Stimulated activated CD4-positive, alpha-beta T cell treated with anti-CD3 and anti-CD28 coated beads, Interleukin-15, amount 100 ng/mL, for 1 hour (primary cell): ENCODE measurements at places on chromosomes 2 and 18.

- no peak for DNase-seq
These were observed 251.3 kb downstream of the PLCL1 start for GRCh38 chr2:198055716-198056115.

DNA sequence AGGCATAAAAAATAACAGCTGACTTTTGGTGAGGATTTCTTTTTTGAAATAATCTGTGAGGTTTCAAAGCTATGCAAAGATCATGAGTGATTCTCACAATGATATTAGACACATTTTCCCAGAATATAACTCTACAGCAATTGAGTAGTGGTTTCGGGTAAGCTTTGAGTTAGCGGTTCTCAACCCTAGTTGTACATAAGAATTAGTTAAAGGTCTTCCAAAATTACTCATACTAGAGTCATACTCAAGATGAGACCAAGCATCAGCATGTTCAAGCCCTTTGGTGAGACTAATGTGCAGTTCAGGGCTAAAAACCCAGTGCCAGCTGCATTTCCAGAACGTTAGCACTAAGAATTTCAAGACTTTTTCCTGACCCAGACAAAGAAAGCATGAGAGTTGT lies 31.1 kb downstream of the DSG4 start:
- DNase-seq: no peak

DNA sequence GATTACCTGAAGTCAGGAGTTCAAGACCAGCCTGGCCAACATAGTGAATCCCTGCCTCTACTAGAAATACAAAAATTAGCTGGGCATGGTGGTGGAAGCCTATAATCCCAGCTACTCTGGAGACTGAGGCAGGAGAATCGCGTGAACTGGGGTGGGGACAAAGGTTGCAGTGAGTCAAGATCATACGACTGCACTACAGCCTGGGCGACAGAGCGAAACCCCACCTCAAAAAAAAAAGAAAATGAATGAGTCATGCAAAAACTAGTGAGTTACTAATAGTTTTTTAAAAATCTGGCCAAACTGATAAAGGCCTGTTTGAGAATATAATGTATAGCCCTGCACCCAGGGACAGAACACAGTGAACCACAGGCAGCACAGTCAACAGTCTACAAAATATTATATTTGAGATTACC lies 17.5 kb downstream of the AFG3L2 start:
- DNase-seq: no peak

DNA sequence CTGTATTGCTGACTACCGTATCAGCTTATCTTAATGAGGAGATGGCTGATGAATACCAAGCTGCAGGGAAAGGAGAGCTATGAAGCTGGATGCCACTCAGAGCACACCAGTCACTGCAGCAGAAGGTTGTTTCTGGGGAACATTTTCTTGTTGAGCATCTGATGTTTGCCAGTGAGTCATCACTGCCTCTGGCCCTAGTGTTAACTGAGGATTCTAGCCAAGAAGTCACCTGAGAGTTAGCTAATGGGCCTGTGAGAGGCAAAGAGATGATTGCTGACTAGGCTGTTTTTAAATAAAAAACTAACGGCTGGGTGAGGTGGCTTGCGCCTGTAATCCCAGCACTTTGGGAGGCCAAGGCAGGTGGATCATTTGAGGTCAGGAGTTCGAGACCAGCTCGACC lies 37.9 kb downstream of the CCDC150 start:
- no peak for DNase-seq

GRCh38 chr2:53740170-53740569 lies 27.4 kb upstream of the CHAC2 start:
- no peak for DNase-seq

DNA sequence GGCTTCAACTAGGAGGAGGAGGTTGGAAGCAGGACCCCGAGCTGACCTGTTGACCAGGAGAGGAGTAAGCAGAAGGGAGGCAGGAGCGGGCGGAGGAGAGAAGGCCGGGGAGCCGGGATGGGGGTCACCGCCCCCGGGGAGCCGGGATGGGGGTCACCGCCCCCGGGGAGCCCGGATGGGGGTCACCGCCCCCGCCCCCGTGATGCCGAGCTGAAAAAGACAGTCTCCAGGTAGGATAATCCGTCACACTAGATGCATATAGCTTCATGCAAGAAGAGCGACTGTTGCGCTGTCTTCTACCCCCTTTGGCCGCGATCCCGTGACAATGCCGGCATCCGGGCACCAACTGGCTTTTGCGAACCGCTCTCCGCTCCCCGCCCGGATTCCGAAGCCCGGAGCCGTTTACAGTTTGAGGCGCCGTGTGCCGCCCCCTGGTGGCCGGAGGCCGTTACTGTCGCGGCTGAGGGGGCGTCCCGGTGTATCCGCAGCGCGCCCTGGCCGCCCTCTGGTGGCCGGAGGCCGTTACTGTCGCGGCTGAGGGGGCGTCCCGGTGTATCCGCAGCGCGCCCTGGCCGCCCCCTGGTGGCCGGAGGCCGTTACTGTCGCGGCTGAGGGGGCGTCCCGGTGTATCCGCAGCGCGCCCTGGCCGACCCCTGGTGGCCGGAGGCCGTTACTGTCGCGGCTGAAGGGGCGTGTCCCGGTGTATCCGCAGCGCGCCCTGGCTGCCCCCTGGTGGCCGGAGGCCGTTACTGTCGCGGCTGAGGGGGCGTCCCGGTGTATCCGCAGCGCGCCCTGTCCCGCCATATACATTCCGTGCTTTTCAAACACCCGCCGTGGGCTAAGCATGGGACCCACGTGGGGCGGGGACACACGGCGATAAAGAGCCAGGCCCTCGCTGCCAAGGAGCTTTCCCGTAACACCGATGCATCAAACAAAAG lies 89.6 kb downstream of the ACTR3 start:
- DNase-seq: peak; percentile 53

DNA sequence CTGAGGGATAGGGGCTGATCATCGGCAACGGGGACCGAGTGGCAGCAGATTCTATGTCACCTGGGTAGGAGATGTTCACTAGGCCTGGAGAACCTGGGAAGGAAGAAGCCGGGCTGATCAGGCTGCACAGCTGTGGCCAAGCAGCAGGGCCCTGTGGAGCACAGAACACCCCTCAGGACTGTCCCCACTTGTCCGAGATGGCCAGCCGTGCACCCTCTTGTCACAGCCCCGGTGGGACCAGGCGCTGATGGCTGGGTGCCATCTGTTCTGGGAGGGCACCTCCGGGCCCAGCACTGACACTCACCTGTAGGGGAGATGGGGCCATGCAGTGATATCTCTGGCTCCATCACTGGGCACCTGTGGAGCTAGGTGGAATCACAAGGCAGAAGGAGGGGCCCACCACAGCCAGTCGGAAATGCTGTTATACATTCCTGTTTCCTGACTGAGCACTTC lies 217.9 kb upstream of the RAB6C start:
- no peak for DNase-seq

GRCh38 chr18:25983730-25984129 lies 106.7 kb downstream of the SS18 start:
- no peak for DNase-seq

DNA sequence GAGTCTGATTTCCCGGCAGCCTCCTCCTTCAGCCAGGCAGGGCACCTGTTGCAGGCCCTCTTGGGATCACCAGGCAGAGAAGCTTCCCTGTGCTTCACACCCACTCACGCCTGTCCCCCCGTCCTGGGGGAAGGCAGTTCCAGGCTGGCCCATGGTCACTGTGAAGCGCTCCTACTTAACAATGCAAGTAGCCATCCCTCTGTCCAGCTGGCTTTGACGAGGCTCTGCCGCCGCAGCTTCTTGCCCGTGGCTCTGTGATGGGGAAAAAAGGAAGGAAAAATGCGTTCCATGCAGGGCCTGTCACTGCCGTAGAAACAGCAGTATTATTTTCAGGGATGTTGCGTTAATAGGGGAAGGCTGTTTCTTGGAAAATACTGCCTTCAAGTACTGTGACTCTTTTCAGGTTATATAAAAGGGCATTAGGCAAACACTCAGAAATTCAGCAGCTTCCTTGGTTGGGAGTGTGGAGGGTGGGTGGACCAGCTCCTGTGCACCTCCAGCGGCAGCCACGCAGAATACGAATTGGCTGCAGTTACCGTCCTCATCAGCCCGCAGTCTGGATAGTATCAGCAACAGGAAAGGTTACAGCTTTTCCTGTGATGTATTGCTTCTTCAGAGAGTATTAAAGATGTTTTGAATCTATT lies 232.3 kb downstream of the KLHL29 start:
- no peak for DNase-seq

DNA sequence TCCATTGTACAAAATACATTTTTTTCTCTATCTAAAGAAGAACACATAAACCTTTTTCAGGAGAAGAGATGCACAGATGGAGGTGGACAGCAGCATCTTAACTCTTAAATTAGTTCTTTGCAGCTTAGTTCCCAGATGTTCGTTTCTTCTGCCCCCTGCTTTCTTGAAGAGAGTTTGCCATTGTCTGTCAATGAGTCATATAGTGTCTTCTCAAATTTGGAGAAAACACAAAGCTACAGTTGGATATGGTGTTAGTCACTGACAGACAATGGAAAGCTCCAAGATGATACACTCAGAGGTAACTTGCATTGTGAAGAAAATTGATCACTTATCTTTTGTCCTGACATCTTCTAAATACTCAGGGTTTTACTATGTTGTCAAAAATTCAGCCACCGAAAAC lies 48.8 kb upstream of the TMEFF2 start:
- DNase-seq: no peak

DNA sequence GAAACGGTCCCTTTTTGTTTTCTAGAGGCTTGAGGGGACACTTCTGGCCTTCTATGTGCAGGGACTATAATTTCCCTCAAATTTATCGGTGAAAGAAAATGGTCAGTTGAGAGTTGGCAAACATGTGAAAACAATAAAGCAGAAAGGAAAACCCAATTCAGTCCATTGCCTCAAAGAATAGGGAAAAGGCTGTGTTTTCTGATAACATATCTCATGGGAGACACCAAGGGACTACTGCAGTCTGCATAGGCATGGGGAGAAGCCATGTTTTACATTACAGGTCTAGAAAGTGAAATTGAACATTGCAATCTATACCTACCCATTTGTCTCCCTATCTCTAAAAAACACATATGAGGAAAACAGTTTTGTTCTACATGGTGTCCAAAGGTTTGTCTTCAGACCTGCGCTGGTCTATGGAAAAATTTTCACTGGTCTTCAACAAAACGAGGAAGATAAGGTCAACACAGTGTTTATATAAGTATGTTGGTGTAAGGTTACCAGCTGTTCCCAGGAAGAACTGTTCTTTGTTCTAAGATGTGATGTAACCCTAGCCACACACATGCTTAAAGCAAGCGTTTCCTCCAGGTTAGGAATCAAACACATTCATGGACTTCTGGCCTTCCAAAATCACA lies 179.7 kb downstream of the MREG start:
- no peak for DNase-seq

GRCh38 chr2:162091325-162092007 lies 17.5 kb upstream of the DPP4 start:
- DNase-seq: no peak

DNA sequence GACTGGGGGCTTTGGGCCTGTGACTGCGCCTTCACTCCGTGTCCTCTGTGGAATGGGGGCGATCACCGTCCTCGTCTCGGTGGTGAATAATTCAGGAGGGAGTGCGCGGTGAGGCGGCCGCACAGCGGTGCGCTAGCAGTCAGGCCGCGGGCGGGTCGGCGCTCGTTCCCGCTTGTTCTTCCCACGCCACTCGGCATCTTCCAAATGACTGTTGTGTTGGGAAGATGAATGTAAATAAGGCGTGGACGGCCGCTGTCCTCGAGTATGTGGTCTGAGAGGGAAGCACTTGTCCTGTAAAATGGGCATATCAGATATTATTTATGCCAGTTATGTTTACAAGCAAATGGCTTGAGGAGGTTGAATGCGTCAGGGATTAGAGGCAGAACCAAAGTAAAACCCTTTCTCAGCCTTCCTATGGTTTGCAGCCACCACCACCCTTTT lies 608 bp upstream of the VPS4B start:
- DNase-seq: no peak

GRCh38 chr2:64488050-64488974 lies 34.4 kb downstream of the LGALSL start:
- DNase-seq: peak; percentile 54

DNA sequence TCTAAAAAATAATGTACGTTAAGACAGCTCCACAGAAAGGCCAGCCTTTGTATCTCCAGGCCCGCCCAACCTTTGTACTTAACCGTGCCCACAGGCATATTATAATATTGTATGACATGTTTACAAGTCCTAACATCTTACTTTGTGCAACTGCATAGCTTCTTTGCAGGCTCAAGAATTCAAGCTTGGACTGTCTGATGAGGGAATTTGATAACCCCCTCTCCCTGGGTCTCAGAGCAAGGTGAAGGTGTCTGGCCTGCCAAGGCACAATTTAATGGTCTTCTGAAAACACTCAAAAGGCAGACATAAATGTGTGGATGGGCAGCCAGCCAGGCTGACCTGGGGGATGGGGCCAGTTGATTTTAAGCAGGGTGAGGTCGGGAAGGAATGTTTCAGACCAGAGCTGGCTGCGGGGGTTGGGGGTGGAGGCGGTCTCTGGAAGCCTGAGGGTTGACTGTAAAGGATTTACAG lies 732.7 kb upstream of the FANCL start:
- no peak for DNase-seq

DNA sequence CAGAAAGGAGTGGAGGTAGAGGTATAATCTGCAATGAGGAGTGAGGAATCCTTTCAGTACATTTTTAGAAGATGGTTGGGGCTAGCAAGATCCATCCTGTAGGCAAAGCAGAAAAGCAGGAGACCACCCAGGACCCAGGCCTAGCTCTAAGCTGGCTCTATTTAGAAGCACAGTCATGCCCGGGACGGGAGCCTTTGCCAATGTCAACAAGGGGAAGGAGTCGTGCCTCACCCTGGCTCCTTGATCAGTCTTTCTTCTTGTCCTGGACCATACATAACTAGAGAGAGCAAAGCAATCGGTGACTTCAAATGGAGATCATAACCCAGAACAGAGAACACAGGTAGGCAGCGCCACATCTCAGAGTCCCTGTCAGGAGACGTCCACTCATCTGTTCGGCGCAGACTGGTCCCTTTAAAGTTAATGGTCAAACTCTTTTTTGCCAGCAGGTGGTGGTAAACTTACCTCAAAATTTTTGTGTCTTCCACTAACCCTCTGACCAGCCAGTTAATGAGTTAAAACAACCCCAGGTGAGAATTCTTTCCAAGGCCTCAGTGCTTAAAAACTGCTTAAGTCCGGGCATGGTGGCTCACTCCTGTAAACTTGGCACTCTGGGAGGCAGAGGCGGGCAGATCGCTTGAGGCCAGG lies 8.0 kb downstream of the MC5R start:
- DNase-seq: no peak

GRCh38 chr18:34097312-34097711 lies 127.4 kb downstream of the NOL4 start:
- no peak for DNase-seq

DNA sequence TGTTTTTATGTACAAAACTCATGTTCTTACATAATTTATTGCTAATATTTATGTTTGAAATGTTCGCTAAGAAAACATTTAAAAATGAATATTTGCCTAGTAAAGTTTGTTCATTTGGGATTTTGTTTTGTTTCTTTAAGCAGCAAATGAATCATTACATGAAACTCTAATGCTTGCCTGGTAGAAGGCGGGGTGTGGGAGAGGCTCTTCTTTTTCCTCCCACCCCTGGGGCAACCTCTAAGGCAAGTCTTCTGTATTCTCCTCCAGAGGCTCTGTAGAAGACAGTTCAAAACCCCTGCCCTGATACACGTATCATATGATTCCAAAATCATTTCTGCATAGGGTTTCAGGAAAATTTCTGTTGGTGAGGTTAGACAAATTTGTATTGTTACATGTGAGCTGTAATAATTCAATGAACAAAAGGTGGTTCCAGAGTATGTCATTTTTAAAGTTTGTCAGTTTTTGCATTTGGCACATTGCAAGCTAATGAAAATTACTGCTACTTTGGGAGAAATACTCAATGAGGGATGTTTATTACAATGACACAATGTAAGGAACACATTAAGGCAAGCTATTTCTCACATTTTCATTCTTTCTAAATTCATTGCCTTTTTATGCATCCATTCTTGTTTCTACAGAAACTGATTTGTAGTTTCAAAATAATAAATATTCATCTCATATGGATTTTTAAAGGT lies 302.3 kb upstream of the UBE2E3 start:
- DNase-seq: no peak
